ENCODE measurements at places on chromosomes 2 and 18.

- H3K27ac ChIP-seq: no peak overlapping the region
- no peaks in the 10 kb centered on the region for H3K36me3 ChIP-seq
- no peaks in the 10 kb centered on the region for H3K4me1 ChIP-seq
- no peak for DNase-seq
- no peak overlapping the region for H3K4me3 ChIP-seq
Observed at GRCh38 chr2:15840148-15840547, 100.2 kb upstream of the MYCN start.

GRCh38 chr2:69559442-69560146, 83.9 kb downstream of the AAK1 start:
- DNase-seq: no peak
- H3K4me3 ChIP-seq: no peak overlapping the region
- H3K36me3 ChIP-seq: peaks cover 4% of the 10 kb centered on the region
- no peaks in the 10 kb centered on the region for H3K27me3 ChIP-seq

DNA sequence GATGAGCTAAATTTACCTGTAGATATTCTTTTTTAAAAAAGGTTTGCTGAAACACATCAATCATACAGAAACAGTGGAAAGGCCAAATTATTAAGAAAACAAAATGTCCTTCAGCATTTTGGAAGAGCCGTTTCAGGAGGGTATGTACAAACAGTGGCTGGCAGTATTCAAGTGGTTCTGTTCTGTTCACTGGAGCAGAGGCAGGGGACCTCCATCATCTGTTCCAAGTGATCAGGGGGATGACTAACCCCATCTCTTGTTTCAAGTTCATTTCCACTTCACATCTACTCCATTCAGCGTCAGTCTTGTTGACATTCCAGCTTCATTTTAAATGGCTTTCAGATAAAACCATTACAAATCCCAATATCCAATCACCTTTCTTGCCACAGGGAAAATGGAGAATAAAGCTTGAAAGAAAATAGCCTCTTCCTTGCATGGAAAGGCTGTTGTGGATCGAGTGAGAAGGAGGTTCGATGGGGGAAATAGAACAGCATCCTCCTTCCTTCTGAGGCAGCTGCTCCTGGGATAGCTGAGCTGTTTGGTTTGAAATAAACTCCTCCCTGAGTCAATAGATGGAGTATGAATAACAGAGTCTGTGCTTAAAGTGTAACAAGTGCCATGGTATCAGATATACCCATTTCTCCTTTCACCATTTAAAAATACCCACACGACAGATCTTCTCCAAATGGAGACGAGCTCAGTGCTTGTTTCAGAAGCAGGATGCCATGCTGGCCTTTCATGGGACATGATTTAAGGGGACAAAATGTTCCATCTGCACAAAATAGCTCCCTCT, 63.7 kb upstream of the OTOF start:
- no peak overlapping the region for H3K27ac ChIP-seq
- peaks cover 38% of the 10 kb centered on the region for H3K27me3 ChIP-seq
- no peaks in the 10 kb centered on the region for H3K36me3 ChIP-seq
- H3K4me3 ChIP-seq: no peak overlapping the region
- no peaks in the 10 kb centered on the region for H3K4me1 ChIP-seq

GRCh38 chr18:47118981-47119380, 31.3 kb downstream of the HDHD2 start:
- peaks cover 18% of the 10 kb centered on the region for H3K36me3 ChIP-seq
- no peaks in the 10 kb centered on the region for H3K27me3 ChIP-seq
- no peak overlapping the region for H3K4me3 ChIP-seq
- peaks cover 6% of the 10 kb centered on the region for H3K4me1 ChIP-seq

DNA sequence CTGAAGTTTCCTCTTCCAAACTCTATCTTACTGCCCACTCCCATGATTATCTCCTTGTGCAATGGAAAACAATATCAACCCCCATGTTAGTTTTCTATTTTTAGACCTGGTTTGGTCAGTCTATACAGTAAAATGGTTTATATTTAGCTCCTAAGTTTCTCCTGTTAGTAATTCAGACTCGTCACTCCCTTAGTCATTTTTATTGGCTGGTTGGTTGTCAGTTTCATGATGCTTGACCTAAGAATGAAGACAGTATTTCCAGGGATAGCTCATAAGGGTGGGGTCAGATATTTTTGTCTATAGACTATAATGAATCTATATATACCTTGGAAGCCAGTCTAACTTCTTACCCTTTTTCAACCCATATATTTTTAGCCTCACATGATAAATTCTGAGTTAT, 61.4 kb upstream of the NEUROD1 start:
- H3K27ac ChIP-seq: no peak overlapping the region
- no peak overlapping the region for H3K4me3 ChIP-seq
- peaks cover 21% of the 10 kb centered on the region for H3K27me3 ChIP-seq
- H3K36me3 ChIP-seq: peaks cover 3% of the 10 kb centered on the region
- DNase-seq: no peak

All from effector memory CD8-positive, alpha-beta T cell (primary cell).